ENCODE measurements at places on chromosomes 11 and 22.

- no peak for DNase-seq
These were observed 51.9 kb downstream of the IGLL1 start for GRCh38 chr22:23527971-23528740.

GRCh38 chr11:3831378-3832239, 9.2 kb downstream of the RHOG start:
- DNase-seq: no peak

- DNase-seq: no peak
These were observed 682 bp downstream of the PGAP2 start for GRCh38 chr11:3808861-3809623.

- DNase-seq: peak; percentile 40
These were observed 64.6 kb downstream of the ARHGEF12 start for GRCh38 chr11:120400564-120401364.

DNA sequence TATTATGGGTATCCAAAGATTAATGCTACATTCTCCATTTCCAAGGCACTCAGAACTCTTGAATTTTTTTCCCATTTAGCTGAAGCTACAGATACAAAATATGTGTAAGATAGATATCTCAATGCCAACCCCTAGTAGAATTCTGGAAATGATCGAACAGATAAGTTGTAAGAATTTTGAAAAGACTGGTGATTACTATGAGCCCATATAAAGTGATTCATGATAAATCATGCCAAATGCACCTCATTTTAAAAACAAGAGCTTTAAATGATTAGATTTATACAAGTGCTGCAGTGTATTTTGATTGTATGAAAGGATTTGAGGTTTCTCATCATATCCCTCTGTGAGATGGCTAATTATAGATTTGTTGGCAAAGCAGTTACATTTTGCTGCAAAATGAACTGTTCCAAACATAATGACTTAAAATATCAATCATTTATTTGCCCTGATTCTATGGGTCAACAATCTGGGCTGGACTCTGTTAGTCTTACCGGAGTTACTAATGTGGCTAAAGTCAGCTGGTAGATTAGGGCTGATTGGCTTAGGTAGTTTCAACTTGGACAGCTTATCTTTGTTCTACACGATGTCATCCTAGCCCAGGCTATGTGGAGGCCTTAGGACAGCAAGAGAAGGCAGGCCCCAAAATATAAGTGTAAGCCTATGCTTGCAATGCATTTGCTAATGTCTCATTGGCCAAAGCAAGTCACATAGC, 3.4 kb downstream of the OR10V1 start:
- DNase-seq: no peak

DNA sequence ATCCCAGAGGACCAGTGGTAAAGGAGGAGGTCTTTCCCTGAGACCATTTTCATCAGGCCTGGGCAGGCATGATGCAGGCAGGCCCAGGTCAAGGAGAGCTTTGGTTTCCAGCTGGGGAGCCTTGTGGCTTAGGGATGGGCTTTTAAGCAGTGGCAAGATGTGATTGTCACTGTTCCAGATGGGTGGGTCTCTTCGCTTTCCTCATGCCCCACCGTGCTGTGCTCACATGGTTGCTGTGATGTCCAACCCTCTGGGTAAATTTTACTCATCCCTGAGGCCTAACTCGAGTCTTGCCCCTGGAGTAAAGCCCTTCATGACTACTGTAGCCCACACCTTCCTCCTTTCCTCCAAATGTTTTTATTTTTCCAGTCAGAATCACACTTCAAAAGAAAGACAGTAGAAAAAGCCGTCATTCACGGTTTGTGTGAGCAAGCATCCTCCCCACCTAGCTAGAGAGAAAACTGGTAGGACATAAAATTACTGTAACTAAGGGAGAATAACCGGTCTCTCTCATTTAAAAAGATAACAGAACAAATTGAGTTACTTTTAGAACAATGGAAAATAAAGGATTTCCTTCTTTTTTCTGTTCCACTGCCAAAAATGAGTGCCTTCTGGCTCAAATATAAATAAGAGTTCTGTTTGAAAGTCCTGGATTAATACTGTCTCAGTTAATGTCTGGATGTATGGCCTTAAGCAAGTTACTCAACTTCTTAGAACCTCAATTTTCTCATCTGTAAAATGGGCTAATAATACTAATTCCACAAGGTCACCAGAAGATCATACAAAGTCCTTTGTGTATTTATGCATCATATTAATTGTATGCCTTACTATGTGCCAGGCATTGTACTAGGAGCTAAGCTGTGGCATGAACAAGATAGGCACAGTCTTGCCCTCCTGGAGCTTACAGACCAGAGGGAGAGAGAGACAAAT, 84.9 kb downstream of the ME3 start:
- no peak for DNase-seq

- no peak for DNase-seq
These were observed 50.6 kb upstream of the DEUP1 start for GRCh38 chr11:93279851-93280347.

DNA sequence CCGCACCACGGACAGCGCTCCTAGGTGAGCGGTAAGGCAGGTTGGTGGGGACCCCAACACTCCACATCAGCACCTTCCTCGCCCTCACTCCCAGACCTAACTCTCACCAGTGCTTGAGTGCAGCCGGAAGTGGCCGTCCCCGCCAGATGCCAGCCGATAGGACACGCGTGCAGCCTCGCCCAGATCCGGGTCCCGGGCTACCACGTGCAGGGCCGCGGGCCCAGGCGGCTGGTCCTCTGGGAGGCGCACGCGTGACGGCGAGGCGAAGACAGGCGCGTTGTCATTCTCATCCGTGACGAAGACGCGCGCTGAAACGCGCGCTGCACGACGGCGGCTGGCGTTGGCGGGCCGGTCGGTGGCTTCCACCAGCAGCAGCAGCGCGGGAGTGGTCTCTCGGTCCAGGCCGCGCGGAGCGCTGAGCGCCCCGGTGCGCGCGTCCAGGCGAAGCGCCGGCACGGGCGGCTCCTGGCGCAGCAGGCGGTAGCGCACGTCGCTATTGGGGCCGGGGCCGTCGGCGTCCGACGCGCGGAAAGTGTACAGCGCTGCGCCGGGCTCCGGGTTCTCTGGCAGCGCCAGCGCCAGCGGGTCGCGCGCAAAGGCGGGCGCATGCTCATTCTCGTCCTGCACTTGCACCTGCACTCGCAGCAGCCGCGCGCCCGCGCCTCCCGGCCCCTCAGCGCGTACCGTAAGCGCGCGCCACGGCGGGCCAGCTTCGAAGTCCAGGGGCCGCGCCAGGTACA, 10.8 kb upstream of the TPP1 start:
- no peak for DNase-seq

DNA sequence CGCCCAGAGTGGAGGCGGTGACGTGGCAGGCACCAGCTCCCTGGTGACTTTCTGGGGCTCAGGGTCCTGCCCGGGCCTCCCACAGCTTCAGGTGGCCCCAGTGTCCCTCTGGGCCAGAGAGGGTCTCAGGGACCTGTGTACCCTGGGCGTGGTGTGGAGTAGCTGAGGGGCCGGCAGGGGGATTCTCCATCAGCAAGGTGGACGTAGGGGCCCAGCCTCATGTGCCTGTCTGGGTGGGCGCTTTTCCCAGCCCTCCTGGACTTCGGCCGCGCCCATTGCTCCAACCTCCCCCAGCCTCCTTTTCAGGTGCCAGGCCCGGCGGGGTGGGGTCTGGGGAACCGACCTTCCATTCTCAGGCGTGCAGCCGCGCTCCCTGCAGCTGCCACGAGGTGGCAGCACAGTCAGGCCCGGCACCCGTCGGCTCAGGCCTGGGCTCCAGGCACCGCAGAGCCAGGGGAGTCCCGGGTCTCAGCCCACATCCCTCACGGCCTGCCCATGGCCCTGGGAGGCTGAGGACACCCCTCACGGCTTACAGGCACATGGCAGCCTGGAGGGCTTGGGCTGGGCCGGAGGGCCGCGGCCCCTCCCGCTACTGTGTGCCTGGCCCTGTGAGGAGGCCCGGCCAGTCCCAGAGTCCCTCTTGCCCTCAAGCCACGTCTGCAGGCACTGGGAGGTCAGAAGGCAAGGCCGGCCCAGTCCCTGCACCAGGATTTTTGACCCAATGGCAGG, 19.9 kb upstream of the MUC5B start:
- DNase-seq: peak; percentile 54
